ENCODE measurements at places on chromosomes 13 and 19.

DNA sequence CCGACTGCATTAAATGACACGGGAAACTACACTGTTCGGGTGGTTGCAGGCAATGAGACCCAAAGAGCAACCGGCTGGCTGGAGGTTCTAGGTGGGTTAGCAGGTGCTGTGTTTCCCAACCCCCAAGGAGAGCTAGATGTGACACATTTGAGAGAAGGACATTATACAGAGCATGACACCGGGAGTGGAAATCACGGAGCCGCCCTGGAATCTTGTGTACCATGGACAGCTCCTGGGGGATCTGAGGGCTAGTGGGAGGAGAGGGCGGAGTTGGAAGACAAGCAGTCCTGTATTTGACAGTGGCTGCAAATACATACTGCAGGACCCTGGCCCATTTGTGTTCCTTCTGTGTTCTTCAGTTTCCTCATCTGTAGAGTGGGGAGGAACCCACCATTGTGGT, 2.3 kb downstream of the CEACAM18 start:
- DNase-seq = no peak

- DNase-seq = no peak
These were observed 70.0 kb downstream of the SPATA13 start for GRCh38 chr13:24230428-24231072.

DNA sequence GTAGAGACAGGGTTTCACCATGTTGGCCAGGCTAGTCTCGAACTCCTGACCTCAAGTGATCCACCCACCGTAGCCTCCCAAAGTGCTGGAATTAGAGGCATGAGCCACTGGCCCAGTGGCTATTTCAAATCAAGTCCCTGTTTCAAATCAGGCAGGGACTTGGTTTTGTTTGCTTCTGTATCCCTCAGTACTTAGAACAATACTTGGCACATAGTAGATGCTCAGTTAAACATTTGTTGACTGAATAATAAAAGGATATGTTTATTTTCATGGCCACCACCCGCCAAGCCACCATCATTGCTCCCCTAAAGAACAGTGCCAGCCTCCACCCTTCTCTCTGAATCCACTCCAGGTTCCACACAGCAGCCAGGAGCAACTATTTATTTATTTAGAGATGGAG, 4.2 kb downstream of the RPS28 start:
- no peak for DNase-seq

DNA sequence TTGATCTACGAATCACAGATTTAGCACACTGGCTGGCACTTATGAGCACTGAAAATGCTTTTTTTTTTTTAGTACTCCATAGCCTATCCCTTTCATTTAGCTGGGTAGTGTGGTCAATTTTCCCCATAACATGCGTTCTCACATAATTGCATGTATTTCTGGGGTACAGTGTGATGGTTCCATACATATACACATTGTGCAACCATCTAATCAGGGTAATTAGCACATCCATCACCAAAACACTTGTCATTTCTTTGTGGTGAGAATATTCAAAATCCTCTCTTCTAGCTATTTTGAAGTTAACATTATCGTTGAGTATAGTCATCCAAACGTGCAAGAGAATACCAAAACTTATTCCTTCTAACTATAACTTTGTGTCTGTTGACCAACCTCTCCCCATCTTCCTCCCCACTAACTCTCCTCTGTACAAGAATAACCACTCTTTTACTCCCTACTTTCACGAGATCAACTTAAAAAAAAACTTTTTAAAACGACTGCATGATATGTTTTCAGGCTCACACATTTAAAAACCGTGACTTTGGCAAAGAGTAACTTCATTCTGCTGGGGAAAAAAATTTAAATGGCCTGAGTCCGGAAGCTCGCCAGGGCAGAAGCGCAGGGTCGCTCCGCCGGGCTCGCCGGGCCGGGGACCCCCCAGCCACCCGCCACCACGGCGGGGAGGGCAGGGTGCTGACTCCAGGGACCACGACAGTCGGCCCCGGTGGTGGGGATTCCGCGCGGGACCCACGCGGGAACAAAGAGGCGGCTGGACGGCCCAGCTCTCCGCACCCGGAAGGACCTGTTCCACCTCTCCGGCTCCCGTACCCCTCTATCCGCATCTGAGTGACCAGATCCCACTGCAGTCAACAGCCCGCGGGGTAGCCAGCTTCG, 868 bp upstream of the UBAC2 start:
- no peak for DNase-seq

DNA sequence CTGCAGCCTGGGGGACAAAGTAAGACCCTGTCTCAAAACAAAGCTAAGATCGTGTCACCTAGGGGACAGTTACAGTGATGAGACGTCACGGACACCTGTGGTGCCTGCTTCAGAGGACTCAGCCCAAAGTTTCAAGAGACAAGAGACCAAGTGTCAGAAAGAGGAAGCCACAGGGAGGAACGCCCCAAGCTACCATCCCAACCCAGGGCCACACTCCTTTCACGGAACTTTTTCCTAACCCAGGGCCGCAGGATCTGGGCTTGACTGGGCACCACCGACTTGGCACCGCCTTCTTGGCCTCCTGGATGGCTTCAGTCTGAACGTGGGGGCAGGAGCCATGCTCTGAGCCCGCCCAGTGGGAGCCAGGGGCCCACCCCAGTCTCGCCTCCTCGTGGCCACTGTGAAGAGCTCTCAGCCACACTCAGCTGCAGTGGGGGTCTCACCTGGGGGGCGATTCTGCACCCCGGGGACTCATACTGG, 8.5 kb downstream of the MOB3A start:
- no peak for DNase-seq

DNA sequence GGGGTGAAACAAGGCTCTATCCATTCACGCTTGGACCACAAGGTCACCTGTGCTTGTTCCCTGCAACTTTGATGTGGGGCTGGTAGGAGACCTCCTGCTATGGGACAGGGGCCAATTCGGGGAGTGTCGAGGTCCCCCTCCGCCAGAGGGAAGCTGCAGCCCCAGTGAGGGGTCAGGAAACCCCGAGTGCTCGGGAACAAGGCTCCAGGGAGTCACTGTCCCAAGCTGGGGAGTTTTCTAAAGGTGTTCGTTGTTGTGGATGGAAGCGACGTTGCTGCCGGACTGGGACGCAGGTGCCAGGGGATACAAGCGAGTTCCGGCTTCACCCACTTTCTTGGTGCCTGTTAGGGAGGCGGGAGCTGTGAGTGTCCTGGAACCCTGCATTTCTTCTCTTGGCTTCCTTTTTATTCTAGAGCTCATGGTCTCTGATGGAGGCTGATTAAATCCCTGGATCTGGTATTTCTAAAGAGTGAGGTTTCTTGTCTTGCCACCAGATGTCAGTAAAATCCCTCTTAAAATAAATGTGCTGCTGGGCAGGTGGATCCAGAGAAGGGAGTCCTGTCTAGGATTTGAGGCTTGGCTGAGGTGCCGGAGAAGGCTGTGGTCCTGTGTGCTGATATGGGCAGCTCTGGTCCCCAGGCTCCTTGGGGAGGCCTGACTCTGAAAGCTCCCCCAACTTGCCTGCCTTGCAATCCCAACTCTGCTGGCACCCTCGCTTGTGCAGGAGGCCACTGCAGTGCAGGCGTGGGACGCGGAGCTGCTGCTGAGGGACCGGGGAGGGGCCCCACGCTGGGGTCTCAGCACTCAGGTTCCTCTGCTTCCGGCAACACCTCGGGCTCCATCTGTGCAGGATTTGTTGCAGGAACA, 153.9 kb downstream of the TEX29 start:
- no peak for DNase-seq

DNA sequence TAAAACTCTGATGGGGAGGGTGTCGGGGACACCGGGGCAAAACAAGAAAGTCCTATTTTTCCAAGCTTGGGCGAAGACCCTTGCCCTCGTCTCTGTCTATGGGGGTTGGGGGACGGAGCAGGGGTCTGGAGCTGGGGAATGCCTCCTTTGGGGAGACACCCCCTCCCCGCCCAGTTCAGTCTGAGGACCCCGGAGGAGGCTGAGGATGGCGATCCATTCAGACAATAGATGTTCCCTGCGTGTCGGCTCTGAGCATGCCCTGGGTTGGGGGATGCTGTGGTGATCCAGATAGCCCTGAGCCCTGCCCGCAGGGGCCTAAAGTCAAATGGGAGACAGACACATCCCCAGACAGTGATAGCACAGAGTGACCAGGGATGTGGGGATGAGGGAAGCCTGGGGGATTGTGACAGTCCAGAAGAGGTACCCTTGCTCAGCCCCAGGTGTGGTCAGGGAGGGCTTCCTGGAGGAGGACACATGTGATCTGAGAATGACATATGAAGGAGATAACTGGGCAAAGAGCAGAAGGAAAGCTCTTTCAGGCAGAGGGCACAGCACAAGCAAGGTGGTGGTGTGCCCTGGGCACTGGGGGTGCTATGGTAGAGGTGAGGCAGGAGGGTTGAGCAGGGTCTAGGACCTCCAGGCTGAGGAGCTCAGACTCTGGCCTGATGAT, 9.1 kb downstream of the LRFN3 start:
- no peak for DNase-seq
